Stimulated activated CD8-positive, alpha-beta memory T cell treated with anti-CD3 and anti-CD28 coated beads, Interleukin-7, amount 100 ng/mL, for 4 hours (primary cell): ENCODE measurements at places on chromosomes 7 and 10.

- DNase-seq: no peak
These were observed 10.4 kb upstream of the ZNF22 start for GRCh38 chr10:44990302-44990655.

DNA sequence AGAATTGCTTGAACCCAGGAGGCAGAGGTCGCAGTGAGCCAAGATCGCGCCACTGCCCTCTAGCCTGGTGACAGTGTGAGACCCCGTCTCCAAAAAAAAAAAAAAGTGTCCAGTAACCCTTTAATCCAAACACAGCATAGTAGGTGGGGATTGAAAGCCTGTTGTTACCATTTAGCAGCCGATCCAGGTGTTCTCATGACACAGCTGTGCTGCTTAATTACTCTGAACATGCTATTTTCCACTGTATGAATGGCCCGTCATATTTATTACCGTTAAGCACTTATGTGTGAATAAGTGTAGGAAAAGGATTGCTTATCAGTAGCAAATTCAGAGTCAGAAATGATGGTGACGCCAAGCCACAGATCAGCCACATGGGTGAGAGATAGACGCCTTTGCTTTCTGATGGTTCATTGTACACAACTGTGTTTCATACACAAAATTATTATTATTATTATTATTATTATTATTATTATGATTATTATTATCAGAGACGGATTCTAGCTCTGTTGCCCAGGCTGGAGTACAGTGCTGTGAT, 11.6 kb upstream of the ORAI2 start:
- DNase-seq: no peak

DNA sequence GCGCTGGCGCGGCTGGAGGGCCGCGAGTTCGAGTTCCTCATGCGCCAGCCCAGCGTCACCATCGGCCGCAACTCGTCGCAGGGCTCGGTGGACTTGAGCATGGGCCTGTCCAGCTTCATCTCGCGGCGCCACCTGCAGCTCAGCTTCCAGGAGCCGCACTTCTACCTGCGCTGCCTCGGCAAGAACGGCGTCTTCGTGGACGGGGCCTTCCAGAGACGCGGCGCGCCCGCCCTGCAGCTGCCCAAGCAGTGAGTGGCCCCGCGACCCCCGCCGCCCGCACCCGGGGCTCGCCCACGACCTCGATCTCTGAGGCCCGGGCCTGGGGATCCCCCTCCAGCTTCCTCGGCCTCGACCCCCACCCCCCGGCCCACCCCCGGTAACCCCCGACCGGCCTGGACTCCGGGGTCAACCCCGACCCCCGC, 537 bp downstream of the FOXK1 start:
- DNase-seq: peak; percentile 27

DNA sequence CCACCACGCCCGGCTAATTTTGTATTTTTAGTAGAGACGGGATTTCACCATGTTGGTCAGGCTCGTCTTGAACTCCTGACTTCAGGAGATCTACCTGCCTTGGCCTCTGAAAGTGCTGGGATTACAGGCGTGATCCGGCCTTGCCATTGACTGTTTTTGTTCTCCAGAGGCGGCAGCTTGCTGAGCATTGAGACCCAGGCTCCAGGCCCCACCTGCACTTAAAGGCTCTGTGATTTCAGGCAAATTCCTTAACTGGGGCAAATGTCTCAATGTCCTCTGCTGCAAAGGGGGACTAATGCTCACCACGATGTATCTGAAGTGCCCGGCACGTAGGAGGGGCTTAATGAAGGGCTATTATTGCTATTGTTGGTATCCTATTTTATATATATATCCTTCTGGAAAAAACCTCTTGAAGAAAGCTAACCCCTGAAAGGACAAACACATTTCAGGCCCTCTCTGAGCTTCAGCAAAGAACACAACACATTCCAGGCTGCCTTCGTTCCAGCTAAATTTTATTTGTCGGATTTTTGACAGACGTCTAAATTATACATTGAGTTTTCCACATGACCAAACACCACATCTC, 29.0 kb downstream of the TRIM8 start:
- no peak for DNase-seq

GRCh38 chr10:132774902-132775863, 10.8 kb downstream of the NKX6-2 start:
- no peak for DNase-seq
